Mesothelial cell of epicardium (in vitro differentiated cells): ENCODE measurements at places on chromosomes 6 and 20.

- DNase-seq, result no peak
Observed at GRCh38 chr6:148846778-148847761, 100.2 kb downstream of the UST start.

DNA sequence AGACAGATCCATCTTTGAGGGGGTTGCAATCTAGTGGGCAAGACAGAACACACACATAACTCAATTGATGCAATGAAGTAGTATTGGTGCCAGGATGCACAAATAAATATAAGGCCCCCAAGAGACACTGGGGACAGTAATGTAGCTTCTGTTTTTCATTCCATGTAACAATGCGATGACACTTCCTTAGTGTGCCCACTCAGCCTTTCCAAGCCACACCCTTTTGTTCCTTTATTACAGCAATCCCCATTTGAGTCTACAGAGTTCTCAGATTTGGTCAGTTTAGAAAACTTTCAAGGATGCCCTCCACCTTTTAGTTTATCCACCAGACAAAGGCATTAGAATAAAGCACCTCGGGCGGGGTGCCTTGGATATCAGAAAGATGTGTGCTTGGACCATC, 15.5 kb downstream of the TGM3 start:
- no peak for DNase-seq

DNA sequence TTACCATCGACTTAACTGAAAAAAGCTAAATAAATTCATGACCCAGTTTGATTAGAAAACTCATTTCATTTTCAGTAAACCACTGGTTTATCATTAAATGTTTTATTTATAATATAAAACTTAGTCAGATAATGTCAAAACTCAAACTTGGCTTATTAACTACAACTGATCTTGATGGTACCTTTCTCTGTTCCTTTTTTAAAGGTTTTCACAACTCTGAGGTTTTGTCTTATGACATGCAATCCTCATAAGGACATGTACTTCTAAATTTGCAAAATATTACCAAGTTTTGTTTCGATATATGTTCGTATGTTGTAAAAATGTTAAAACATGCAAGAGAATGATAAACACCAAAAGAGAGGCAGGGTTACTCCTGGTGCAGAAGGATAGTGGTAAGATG, 82.5 kb upstream of the PDE10A start:
- DNase-seq, result no peak

GRCh38 chr6:135853986-135854385, 2.5 kb downstream of the PDE7B start:
- DNase-seq, result no peak

DNA sequence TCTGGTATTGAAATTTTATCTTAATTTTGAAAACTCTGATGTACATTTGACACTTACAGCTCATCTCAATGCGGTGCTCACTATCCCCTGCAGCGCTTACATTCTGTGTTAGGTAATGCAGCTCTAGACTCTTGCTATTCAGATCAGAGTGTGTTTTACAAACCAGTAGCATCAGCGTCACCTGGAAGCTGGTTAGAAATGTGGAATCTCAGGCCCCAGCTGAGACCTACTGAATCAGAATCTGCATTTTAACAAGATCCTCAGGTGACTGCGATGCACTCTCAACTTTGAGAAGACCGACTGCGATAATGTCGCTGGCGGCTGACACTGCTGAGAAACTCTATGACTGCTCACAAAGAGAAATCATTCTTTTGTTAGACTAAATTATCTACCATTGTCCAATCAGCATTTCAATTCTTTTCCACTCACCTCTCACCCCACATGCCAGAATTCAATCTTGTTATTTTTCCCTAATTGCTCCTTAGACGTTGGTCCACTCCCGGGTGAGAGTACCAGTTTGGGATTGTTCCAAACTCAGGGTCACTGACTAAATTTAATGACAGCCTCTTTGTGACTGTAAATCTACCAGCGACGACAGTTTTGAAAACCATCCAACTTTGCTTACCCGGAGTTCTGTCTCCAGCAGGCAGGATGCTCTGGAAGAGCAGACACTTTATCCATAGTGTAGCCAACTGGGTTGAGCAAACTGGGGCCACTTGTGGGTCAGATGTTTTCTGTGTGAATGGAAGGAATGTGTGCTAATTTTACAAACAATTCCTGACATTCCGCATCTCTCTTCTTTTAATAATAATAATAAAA, 140.1 kb upstream of the BTBD3 start:
- DNase-seq, result no peak

GRCh38 chr6:50851049-50851845, 32.6 kb downstream of the TFAP2B start:
- no peak for DNase-seq

DNA sequence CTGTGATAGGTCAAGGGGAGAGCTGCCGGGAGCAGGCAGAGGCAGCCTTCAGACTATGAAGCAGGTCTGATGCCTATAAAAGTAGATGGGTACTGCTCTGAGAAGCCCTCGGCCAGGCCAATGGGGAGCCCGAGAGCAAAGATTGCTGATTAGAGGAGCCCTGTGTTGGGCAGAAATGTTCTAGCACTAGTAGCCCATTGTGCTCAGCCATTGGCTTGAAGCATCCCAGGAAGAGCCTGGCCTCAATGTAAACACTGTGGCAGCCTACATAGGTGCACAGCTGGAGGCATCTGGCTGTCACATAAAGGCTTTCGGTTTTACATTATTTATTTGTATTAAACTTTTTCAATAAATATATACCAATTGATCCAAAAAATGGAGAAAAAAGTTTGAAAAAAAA, 67.7 kb downstream of the SNAP25 start:
- no peak for DNase-seq

GRCh38 chr6:53476964-53477363, 67.9 kb downstream of the GCLC start:
- no peak for DNase-seq

DNA sequence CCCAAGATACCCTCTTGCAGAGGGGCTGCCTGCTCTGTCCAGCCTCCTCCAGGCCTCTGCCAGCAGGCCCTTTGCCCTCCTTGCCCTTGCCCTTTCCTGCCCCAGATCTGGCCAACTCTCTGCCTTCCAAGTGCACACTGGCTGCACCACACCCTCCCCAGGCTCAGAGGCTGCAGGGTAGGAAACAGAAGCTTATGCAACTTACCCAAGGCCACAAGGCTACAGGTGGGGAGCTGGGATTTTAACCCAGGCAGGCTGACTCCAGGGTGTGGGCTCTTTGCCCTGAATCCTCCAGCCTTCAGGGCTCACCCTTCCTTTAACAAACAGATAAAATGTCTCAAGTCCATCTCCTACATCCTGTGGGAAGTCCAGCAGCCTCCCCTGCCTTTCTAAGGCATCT, 14.5 kb upstream of the TRAF3IP2 start:
- DNase-seq, result no peak

DNA sequence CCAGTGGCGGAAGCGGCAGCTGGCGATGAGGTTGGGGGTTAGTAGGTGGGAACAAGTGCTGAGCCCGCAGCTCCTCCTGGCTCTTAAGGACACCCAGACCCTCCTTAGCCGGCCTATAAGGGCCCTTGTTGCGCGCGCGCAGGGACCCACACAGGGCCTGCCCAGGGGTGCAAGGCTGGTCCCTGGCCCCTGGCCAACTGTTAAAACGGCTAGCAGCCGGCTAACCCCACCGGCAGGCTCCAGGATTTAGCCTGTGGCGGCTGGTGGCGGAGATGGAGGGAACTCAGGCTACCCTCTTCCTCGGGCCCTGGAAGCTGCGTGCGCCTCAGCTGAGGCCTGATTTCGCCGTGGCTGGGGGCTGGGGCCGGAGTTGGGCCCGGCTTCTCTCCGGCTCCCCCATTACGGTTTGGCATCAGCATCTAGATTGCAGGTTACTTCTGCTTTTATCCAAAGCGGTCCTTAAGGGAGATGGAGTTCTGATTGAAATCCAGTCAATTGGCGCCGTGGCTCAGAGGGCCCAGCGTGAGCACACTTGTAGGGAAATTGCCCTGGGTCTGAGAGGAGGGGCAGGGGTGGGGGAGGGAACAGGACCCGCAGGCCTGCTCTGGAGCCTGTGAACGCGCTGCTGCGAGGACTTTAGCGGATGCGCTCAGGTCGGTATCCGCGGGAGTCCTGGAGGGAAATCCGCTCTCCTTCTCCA, 36.9 kb upstream of the CCDC167 start:
- DNase-seq, result no peak

GRCh38 chr20:33490023-33490933, at the start of gene CBFA2T2:
Gene CBFA2T2 (plus strand): TSS chr20:33490096. CDS start chr20:33490268, 172 bp downstream.
- no peak for DNase-seq

DNA sequence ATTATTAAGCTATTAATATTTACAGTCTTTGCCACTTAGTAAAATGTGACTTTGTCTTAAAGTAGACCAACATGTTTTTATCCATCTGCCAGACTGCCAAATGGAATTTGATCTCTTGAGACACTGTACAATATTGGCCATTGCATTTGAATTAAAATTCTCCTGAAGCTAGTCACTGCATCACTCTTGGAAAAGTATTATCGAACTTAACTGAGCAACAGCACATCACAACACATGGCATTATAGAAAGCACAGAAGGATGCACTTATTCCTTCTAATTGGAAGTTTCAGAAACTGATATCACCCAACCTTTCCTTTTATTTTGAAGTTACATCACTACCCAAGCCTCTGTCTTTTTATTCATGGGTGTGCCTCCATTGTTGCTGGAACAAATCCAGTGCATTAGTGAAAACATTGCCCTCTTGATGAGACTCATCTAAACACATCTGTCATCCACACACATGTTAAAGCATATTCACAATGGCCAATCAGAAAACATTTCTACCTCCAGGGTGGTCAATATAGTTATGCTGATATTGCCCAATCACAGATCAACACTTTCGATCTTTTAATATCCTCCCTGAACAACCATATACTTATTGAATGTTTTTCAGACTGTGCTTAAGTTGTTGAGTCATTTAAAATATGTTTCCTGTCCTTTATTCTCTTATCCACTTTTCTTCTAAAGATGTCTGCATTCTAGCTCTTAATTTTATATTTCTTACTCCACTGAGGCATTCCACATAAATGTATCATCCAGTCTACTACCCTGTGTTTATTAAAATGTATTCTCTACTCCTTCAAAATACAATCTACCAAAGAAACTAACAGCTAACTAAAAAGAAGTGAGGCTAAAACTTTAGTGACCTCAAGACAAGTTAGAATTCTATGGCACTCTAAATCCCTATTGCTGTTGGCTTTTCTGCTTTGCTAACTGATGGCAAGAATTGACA, 535.0 kb downstream of the RFPL4B start:
- DNase-seq, result no peak

DNA sequence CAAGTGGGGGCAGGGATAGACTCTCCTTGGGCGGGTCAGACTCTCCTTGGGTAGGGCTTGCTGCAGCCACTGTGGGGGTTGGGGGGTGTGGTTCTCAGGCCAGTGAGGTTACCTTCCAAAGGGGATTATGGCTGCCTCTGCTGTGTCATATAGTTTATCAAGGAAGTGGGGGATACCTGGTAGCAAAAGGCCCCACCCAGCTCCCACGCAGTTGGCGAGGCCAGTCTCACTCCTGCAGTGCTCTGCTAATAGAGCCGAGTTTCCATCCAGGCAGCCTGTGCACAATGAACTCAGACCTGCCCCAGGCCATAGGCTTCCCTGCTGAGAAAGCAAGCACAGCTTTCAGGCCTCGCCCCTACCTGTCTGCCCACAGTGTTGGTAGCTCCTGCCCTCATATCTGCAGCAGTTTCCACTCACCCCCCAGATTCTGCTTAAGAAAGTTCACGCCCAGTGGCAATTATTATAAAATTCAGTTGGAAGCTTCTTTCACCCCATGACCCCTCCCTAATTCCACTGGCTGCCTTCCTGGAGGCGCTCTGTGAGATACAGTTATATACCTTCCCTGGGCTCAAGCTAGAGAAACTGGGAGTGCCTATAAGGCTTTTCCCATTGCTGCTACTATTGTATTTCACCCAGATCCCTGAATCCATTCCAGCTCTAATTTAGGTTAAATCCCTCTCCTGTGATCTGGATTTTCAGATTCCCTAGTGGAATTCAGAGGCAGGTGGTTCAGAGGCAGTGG, 56.1 kb downstream of the HDDC2 start:
- no peak for DNase-seq

GRCh38 chr6:43768983-43769525, 957 bp upstream of the VEGFA start:
- no peak for DNase-seq

DNA sequence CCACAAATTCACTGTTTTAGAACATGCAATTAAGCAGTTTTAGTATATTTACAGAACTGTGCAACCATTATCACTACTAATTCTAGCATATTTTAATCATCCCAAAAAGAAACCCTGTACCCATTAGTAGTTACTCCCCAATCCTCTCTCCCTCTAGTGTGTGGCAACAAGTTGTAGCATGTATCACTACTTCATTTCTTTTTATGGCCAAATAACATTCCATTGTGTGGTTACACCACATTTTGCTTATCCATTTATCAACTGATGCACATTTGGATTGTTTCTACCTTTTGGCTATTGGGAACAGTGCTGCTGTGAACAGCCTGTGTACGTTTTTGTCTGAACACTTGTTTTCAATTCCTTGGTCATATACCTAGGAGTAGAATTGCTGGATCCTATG, 31.5 kb upstream of the FKBP1A start:
- DNase-seq, result no peak

DNA sequence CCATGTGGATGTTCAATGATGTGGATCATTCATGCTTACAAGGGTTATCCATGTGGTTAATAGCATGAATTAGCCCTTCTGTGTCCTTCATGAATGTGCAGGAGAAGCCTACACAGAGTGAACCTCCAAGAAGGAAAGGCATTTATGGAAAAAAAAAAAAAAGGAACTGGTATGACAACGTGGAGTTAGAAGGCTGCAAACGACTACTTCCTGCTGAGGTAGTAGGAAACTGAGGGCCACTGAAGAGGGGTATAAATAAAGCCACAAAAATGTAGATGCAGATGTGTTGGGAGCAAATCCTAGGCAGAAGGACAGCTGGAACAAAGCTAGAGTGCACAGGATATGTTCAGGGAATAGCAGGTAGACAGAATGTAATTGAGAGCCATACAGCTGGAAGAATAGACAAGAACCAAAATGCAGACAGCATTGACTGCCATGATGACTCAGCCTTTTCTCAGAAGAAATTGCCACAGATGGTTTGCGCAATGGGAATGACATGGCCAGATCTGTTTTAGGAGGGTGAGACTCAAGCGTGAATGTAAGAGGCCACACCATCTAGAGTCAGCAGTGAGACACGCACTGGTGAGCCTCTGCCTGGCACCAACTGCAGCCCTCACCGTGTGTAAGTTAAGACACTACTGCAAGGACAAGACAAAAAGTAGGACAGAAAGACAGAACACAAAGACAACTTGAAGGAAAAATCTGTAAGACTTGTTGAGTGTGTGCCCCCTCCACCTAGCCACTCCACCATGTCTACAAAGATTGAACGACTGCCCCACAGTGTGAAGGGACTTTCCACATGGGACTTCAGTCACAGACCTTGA, 79.8 kb downstream of the KIF13A start:
- no peak for DNase-seq

GRCh38 chr20:3635346-3635745, 27.9 kb downstream of the GFRA4 start:
- no peak for DNase-seq

DNA sequence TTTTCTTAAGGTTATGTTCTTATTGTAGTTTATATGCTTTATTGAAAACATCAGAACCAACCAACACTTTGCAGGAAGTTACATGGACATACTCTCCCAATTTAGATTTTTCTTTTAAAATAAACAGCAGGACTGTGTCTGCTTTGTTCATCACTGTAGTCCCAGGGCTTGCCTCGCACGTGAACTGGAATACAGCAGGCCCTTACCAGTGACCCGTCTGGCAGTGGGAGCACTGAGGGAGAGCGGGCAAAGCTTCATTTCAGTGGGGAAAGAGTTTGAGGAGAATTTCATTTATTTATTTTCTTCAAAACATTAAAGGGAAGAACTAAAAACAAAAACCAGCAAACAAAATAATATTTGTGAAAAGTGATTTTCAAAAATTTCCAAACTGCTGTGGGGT, 230.8 kb downstream of the PAX1 start:
- no peak for DNase-seq
